Stimulated activated CD4-positive, alpha-beta T cell treated with anti-CD3 and anti-CD28 coated beads, Interleukin-15, amount 100 ng/mL, for 24 hours (primary cell): ENCODE measurements at places on chromosomes 11 and 22.

GRCh38 chr11:125364121-125364826, 131.8 kb downstream of the FEZ1 start:
- no peak for DNase-seq

- DNase-seq, result no peak
Observed at GRCh38 chr11:110772863-110773262, 60.6 kb upstream of the ARHGAP20 start.

DNA sequence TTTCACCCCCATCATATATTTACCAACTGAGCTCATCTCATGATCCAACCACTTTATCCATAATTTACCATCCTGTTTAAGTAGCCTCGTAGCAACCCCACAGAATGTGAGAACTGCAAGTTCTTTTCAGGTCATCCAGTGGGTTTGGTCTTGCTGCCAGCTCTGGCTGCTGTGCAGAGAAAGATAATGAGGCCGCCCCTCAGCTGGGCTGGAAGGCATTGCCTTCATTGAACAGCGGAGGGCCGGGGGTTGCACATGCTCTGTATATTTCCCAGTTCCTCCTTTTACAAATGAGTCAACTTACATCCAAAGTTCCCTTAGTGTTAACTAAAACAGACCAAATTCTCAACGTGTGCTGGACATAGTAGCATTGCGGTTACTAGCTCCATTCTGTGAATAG, 96.7 kb downstream of the SYN3 start:
- DNase-seq, result no peak

GRCh38 chr11:13238879-13239514, 38.6 kb upstream of the BMAL1 start:
- peak; percentile 67 for DNase-seq

GRCh38 chr22:22484023-22484422, 24.5 kb downstream of the ZNF280B start:
- DNase-seq, result no peak

GRCh38 chr22:17820879-17821439, 46.7 kb upstream of the BID start:
- DNase-seq, result no peak

GRCh38 chr11:13183094-13183825, 94.3 kb upstream of the BMAL1 start:
- no peak for DNase-seq

- no peak for DNase-seq
Observed at GRCh38 chr11:65148657-65149056, 14.3 kb upstream of the SYVN1 start.

GRCh38 chr22:30824711-30825110, 130.0 kb downstream of the OSBP2 start:
- DNase-seq, result no peak

DNA sequence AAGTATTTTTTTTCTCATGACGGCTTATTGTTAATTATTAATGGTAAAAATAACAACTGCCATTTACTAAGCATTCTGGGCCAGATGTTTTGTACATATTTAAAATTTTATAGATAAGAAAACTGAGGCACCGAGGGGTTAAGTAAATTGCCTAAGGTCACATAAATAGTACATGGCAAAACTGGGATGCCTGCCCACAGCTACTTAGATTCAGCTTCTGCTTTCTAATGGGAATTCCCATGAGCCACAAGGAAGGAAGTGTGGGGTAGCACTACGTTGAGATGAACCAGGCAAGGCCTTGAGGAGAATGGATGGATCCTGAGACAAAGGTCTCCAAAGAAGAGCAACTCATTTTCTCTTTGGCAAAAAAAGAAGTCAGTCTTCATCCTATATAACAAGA, 11.9 kb upstream of the PHF21A start:
- DNase-seq, result no peak

DNA sequence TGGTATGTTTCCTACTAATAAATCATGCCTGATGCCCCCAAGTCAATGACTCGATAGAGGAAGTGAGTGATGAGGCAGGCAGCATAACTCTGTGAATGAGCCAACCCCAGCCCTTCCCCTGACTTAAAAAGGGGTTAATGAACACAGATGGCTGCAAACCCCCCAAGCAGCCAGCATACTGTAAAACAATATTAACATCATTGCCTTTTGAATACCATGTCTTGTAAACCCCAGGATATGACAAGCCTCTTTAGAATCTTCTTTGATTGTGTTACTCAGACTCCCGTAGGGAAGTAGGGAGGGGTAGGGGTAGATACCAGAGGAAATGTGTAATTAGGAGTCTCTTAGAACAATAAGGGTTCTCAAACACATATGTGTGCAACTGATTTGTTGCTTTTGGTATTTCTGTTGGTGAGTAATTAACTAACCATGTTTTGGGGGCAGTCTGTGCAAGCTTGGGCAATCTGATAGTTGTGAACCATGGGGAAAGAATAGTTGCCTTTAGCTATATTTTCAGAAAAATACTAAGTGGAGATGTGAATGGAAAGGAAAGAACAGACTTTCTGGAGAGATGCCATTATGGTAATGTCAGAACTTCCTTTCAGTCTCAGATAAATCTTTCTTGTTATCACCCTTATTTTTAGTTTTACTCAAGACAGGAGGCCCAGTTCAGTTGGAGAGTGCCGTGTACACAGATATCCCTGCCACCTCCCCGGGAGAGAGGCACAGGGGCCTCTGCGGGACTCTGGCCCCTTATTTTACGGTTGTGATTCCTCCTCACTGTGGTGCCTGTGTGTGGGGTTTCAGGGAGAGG, 701.8 kb downstream of the NTM start:
- no peak for DNase-seq

DNA sequence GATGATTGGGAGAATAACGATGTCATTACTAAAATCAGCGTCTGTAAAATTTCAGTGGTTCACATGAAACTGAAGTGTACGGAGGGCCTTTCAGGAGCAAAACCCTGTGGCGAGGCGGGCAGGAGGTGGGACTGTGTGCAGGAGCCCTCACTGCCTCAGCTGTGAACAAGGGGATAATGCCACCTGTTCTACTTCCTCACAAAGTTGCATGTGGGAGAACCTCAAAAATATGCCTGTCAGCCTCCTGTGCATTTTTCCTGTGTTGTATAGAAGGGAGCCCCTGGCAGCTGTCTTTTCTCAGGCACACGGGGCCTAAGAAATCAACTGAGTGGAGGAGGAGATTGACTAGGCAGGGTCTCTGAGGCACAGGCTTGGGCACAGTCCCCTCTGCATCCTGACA, 43.0 kb upstream of the MYO18B start:
- no peak for DNase-seq
